ENCODE measurements at places on chromosomes 11 and 22. TPM values are rescaled to one million over a fixed set of nuclear protein-coding genes. Genes with fewer than 3 reads are reported as not detected.

- no peak for DNase-seq
Observed at GRCh38 chr11:76062733-76063132, 143.6 kb downstream of the WNT11 start.

DNA sequence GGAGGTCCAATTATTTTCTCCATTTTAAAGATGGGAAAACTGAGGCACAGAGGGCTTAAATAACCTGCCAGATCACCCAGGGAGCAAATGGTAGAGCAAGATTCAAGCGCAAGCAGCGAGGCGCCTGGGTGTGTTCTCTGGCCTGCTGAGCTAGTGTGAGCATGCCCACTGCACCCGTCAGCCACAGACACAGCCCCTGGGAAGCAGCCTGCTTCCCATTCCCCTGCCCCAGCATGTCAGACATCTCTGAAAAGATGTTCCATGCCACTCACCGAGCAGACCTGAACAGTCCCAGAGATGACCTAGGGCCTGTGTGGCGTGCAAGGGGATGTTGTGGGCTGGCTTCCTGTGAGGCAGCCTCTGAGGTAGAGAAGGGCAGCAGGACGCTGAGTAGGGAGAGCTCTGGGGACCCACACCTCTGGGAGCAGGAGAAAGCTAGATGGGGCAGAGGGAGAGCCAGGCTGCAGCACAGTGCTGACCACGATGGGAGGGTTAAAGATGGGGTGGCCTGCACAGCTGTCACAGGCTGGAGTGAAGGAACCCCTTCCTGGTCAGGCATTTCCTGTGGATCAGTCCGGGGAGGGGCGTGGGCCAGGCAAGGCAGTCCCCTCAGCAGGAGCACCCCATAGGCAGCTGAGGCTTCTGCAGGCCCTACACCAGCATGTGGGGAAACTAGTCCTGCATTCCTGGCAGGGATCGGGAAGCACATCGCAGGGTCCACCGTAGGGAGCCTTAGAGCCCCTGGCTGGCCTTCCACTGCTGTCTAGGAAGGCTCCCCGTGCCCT is 101.4 kb downstream of the GALNT18 start:
- DNase-seq: no peak

DNA sequence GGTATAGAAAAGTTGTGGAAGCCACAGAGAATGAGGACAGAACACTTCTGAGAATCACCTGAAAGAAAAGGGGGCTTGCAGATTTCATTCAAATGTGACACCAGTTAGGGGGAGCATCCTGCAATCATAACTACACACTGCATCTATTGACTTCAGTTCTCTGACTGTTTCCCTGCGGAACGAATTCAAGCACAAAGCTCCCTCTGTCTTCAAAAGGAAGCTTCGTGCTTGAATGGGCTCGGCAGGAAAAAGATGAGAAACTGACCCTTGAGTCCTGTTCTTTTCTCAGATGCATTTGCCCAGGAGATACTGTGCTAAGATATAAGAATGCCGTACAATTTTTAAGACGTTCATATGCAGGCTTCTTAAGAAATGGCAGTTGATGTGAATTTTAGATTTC is 2000.4 kb upstream of the RAG2 start:
- DNase-seq: no peak

GRCh38 chr11:88359541-88359940 is 22.0 kb upstream of the CTSC start:
- no peak for DNase-seq

The GNG3 gene
- polyA plus RNA-seq: 1.8 TPM

The SF3B2 gene
- polyA plus RNA-seq: 221 TPM

The PAX6 gene
- polyA plus RNA-seq: 0.11 TPM

The IGLL1 gene
- 0.51 TPM for polyA plus RNA-seq

The F2 gene
- 0.27 TPM for polyA plus RNA-seq

The RASSF10 gene
- polyA plus RNA-seq: 29.0 TPM

Data from left renal cortex interstitium (tissue), 4 donors.